ENCODE measurements at places on chromosomes 3 and 15.

DNA sequence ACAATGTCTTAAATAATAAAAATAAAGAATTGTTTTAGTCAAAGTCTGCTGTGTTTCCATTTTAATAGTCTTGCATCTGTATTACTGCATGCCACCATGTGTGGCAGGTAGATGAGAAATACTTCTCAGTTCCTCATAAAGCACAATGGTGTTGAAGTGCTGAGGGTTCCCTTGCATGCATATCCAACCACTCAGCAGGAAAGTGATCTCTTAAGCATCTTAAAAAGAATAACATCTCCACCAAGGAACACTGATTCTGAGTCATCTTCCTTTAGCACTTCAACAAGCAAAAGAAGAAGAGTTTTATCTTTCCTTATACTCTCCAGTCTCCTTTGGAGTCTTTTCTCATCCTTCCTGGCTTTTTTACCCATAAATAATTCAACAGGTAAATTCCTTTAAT, 602.0 kb downstream of the TBL1XR1 start:
- no peak for DNase-seq

- DNase-seq: no peak
Measured at GRCh38 chr15:32099097-32099785, 68.9 kb downstream of the CHRNA7 start.

DNA sequence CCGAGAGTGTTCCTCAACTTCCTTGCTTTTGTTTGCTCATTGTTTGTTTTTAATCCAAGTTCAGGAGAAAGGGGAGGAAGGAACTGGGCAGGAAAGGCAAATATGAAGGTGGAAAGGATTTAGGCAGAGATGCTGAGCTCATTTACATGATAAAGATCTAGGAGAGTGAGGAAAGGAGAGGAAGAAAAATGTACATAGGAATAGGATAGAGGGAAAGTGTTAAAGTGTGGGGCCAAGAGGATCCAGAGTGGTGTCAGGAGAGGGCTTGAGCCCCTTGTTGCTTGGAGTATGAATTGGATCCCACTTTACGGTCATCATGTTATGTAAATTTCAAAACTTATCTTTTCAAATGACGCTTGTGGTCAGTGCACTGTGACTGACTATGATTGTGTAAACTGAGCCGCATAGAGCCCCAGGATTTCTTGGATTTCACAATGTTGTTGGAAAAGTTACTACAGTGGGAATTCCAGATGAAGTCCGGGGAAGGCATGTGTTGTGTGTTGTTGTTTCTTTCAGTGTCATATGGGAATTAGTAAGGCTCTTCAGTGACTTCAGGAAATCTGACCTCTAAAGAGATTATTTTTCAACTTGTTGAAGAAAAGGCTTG, 15.0 kb upstream of the PLD1 start:
- no peak for DNase-seq

DNA sequence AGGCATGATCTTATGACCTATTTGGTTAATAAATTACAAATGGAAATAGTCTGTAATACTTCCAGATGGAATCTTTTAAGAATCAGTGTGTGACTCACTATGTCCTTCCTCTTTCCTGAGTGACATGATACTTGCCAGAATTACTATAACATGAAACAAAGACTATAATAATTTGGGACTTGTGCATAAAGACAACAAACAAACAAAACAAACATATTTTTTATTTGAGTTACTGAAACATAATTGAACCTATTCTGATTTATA, 1268.1 kb downstream of the OTOL1 start:
- DNase-seq: no peak

GRCh38 chr15:57865294-57865693, 158.8 kb downstream of the POLR2M start:
- DNase-seq: no peak

DNA sequence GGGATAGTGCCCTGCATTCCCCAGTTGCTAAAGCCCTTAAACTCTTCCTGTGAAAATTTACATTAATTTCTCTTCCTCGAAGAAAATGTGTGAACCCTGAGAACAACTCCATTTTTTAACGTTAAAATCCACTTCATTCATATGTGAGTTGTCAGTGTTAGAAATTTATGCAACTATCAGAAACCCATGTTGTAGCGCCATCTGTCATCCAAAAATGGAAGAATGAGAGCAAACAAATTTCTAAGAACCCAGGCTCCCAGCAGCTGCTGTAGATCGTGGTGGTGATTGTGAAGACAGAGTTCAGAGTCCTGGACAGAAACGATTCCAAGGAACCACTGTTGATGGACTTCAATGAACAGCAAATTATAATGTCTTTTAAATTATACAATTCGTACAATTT, 179.7 kb upstream of the NDN start:
- DNase-seq: no peak

- no peak for DNase-seq
Measured at GRCh38 chr3:30945291-30945690, 50.8 kb upstream of the GADL1 start.

DNA sequence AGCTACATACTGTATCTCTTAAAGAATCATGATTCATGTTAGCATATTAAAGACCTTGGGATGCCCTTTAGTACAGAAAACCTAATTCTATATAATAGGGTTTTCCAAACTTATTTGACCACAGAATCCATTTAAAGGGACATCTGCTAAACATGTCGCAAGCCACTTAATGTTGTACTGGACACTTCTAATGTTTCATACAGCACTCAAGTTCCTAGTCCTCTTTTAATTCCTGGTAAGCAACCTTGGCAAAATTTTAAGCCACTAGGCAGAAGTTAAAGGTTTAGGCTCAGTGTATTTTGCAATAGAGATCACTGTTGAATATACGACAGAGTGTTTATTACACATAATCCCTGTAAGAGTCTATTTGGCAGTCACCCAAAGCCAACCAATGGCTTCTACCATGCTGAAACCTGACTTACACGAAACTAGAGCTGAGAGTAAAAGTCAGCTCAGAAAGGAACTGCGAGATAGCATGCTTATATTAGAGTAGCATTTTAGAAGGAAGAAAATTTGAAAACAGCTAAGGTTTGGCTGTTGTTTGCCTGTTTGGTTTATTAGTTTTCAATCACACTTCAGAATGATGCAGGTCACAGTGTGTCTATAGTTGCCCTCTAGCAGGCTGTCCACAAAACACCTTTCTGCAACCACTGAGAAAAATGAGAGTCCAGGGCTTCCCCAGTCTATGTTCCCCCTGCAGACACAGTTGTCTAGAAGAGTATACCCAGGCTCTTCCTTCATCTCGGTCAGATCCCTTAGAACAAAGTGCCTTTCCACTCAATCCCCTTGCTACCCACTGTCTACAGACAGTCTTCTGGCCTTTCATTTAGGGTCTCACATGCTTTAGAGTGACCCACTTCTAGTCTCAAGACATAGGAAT, 104.4 kb downstream of the FMN1 start:
- no peak for DNase-seq

Data from neural crest cell (in vitro differentiated cells).